Urinary bladder (tissue), 4 donors: ENCODE measurements at places on chromosomes 7 and 10.
A peak's percentile ranks its signal among the peaks of the same experiment; 100 is the strongest.

DNA sequence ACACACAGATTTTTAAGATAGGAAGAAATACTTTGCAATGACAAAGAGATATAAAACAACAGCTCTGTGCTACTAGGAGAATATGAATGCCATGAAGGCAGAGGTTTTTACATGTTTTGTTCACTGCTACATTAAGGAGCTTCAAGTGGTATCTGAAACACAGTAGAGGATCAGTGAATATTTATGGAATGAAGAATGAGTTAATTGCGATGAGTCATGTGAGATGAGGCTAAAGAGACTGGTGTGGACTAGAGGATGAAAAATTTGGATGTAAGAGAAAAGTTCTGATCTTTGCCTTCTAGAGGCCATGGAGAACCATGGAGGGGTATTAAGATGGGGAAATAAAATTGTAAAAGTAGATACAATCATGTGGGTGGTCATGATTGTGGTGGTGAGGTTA lies 434.2 kb downstream of the PHTF2 start:
- DNase-seq = no peak

DNA sequence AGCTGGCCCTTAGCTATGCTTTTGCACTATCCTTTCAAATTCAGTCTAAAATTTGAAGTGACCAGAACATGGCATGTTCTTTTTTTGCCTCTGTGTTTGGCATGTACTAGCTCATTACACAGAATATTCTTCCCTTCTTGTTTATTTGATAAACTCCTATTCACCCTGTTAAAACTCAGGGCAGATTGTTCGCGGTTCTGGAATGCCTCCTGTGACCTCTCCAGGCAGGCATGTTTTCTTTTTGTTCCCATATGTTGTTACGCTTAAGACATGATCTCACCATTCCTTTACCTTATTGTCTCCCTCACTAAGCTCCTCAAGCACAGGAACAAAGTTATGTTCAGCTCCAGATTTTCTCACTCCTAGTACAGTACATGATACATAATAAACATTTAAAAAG lies 181.7 kb downstream of the CCSER2 start:
- DNase-seq = no peak

GRCh38 chr10:124153023-124153826 lies 59.8 kb upstream of the CHST15 start:
- DNase-seq = peak; percentile 28

GRCh38 chr10:10830293-10830986 lies 187.2 kb upstream of the CELF2 start:
- DNase-seq = no peak
